ENCODE measurements at places on chromosomes 3 and 15. TPM values are rescaled to one million over a fixed set of nuclear protein-coding genes. Genes with fewer than 3 reads are reported as not detected.

TRH gene
- total RNA-seq = 1.2 TPM

SH2D7 gene
- not detected for total RNA-seq

GRAMD1C gene
- total RNA-seq = 9.6 TPM

PLA1A gene
- total RNA-seq = 1.7 TPM

ROBO2 gene
- 11.0 TPM for total RNA-seq
